CD8-positive, alpha-beta memory T cell (primary cell): ENCODE measurements at places on chromosomes 11 and 22. TPM values are rescaled to one million over a fixed set of nuclear protein-coding genes. Genes with fewer than 3 reads are reported as not detected.
A peak's percentile ranks its signal among the peaks of the same experiment; 100 is the strongest.

DNA sequence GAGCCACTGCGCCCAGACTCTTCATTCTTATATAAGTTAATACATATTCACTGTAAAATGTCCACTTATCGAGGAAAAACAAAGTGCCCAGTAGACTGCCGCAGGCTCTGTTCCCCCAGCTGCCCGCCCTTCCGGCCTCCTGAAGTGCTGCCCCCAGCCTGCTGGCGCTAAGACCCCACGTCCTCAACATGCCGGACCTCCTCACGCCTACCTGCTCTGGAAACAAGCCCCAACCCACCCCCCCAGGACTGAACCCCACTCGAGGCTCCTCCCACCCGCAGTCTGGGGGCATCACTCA, 1.1 kb downstream of the GATD1 start:
- no peak for DNase-seq

GRCh38 chr11:112017538-112017937, 7.7 kb upstream of the DLAT start:
- no peak for DNase-seq

- peak; percentile 95 for DNase-seq
Measured at GRCh38 chr11:64339754-64340408, at the start of gene CCDC88B. CCDC88B (plus strand) TSS chr11:64340204; CDS start chr11:64340267, 63 bp downstream.

GRCh38 chr22:19756288-19757128, 4.1 kb upstream of the TBX1 start:
- peak; percentile 63 for DNase-seq

GRCh38 chr11:86570451-86570850, 102.0 kb downstream of the ME3 start:
- no peak for DNase-seq

- no peak for DNase-seq
Measured at GRCh38 chr11:117273550-117274289, 17.4 kb upstream of the BACE1-AS start.

DNA sequence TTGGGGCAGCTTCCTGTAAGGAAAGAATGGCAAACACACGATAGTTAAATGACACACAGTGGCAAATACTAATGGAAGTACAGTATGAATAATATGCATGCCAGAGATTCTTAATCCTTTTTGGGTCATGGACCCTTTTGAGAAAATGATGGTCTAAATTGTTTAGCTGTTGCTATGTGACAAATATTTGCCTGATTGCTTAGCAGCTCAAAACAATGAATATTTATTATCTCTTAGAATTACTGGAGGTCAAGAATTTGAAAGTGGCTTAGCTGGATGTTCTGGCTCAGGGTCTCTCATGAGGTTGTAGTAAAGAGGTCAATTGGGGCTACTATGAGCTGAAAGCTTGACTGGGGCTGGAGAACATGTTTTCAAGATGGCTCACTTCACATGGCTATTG, 69.7 kb downstream of the FANCF start:
- DNase-seq, result no peak

GRCh38 chr11:112881461-112881860, 79.8 kb upstream of the NCAM1 start:
- no peak for DNase-seq

DNA sequence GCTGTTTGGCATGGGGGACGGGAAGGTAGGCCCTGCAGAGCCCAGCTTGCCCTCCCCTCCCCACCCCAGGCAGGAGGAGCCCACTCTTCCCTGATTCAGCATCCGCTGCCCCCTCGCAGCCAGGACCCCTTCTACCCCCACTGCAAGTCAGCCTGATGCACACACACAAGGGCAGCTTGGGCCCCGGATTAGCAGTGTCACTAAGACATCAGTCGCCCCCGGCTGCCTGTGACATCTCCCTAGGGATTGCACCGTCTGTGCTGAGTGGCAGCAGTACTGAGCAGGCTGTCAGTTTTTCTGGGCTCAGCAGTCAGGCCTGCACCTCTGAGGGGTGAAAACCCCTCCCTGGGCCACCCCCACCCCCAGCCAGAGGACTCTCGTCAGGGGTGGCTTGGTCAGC, 30.4 kb upstream of the SYT7 start:
- no peak for DNase-seq

The MEI1 gene
- total RNA-seq, result 33.9 TPM

The OSM gene
- 20.7 TPM for total RNA-seq

The GGTLC2 gene
- not detected for total RNA-seq
